ENCODE measurements at places on chromosomes 11 and 22.

DNA sequence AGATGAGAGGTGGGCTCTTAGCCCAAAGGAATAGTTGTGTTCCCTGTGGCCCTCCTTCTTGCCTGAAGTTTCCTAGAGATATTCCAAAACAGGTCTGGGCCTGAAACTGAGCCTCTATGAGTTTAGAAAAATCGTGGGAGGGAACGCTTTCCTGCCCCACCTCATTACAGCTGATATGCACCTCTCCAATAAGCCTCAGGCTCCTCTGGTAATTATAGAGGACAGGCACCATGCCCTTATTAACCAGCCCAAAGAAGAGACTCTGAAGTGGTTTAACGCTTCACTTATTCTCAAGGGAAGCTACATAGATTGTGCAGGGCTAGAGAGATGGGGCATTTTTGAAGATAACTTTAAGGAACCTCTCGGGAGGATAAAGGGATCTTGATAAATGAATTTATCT lies 3.4 kb upstream of the MPZL2 start:
- H3K36me3 ChIP-seq: peaks cover 5% of the 10 kb centered on the region
- no peaks in the 10 kb centered on the region for H3K27me3 ChIP-seq
- no peak overlapping the region for H3K4me3 ChIP-seq
- no peak for DNase-seq

- H3K36me3 ChIP-seq: no peaks in the 10 kb centered on the region
- no peak for DNase-seq
- no peak overlapping the region for H3K27ac ChIP-seq
- no peaks in the 10 kb centered on the region for H3K27me3 ChIP-seq
- no peak overlapping the region for H3K4me3 ChIP-seq
- H3K4me1 ChIP-seq: no peaks in the 10 kb centered on the region
Measured at GRCh38 chr11:113436672-113437252, 38.4 kb downstream of the DRD2 start.

DNA sequence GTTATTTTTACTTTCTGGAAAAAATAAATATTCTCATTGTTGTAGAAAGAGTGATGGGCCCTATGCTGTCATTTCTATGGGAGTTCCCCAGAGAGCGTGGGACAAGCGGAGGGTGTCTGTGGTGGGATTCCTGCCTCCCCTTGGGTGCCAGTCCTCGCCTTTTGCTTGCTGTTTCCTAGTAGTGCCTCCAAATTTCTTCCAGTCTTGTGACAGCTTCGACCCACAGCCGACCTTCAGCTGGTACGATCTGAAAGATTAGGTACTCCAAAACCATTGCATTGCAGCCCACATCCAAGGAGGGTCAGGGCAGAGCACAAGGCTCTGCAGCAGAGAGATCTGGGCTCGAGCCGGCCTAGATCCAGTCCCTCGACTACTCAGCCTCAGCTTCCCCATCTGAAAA lies 58.9 kb upstream of the EMID1 start:
- no peaks in the 10 kb centered on the region for H3K27me3 ChIP-seq
- H3K27ac ChIP-seq: no peak overlapping the region
- H3K4me3 ChIP-seq: no peak overlapping the region

DNA sequence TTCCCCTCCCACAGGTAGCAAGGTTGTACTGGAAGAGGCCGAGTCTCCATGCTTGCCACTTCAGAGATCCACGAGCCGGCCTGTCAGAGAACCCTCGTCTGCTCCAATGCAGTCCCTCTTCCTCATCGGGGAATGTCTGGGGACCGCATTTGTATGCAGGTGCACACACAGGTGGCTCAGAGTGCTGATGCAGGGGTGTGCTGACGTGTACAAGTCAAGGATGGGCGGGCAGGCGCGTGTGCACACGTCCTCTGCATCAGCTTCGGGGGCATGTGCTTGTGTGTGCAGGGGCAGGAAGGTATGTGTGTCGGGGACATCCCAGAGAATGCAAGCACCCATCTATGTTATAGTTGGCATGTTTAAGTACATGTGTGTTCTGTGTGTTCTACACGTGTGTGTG lies 49.4 kb downstream of the ELFN2 start:
- H3K27me3 ChIP-seq: no peaks in the 10 kb centered on the region
- no peak overlapping the region for H3K27ac ChIP-seq
- no peaks in the 10 kb centered on the region for H3K36me3 ChIP-seq
- no peak overlapping the region for H3K4me3 ChIP-seq
- no peaks in the 10 kb centered on the region for H3K4me1 ChIP-seq
- DNase-seq: no peak

GRCh38 chr22:17100621-17101020 lies 15.8 kb downstream of the IL17RA start:
- H3K27ac ChIP-seq: no peak overlapping the region
- no peaks in the 10 kb centered on the region for H3K4me1 ChIP-seq
- H3K36me3 ChIP-seq: peaks cover 49% of the 10 kb centered on the region
- H3K27me3 ChIP-seq: no peaks in the 10 kb centered on the region

- H3K36me3 ChIP-seq: no peaks in the 10 kb centered on the region
- no peaks in the 10 kb centered on the region for H3K27me3 ChIP-seq
- no peak overlapping the region for H3K4me3 ChIP-seq
Measured at GRCh38 chr11:85232559-85232958, 394.6 kb downstream of the DLG2 start.

GRCh38 chr22:27292542-27293299 lies 508.8 kb downstream of the MN1 start:
- H3K4me1 ChIP-seq: no peaks in the 10 kb centered on the region
- peaks cover 16% of the 10 kb centered on the region for H3K27me3 ChIP-seq
- no peak overlapping the region for H3K4me3 ChIP-seq
- no peak overlapping the region for H3K27ac ChIP-seq

GRCh38 chr11:16184588-16184987 lies 171.8 kb downstream of the SOX6 start:
- no peaks in the 10 kb centered on the region for H3K36me3 ChIP-seq
- DNase-seq: no peak
- no peak overlapping the region for H3K4me3 ChIP-seq
- no peaks in the 10 kb centered on the region for H3K4me1 ChIP-seq
- no peak overlapping the region for H3K27ac ChIP-seq

DNA sequence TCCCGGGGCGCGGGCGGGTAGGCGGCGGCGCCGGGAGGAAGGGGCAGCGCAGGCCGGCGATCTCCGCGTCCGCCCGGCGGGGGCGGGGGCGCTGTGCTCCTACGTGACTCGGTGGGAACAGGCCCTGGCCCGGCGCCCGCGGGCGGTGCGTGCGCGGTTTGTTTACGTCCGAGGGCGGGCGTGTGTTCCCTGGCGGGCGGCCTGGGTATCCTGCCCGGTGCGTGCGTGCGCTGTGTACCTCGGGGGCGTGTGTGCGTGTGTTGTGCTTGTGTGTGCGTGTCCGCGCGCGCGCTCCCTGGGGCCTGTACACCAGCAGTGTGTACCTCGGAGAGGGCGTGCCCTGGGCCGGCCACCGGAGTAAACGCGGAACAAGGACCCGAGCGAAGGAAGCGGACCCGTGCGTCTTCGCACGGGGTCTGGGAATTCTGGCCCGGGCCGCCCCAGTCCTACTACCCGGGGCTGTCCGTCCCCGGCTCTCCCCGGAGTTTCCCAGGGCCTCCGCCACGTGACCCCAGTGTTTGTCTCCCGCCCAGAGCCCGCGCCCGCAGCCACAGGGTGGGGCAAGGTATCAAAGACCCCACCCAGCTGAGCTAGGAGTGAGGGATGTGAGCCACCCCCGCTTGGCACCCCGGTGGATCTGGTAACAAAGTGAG lies 769 bp downstream of the MAFF start:
- no peak for DNase-seq
- H3K4me1 ChIP-seq: peaks cover 7% of the 10 kb centered on the region
- H3K27me3 ChIP-seq: no peaks in the 10 kb centered on the region
- H3K4me3 ChIP-seq: peak overlapping the region; percentile 71

GRCh38 chr22:22027955-22028354 lies 45.4 kb upstream of the TOP3B start:
- no peak overlapping the region for H3K4me3 ChIP-seq
- H3K4me1 ChIP-seq: no peaks in the 10 kb centered on the region
- no peak for DNase-seq
- no peak overlapping the region for H3K27ac ChIP-seq
- H3K27me3 ChIP-seq: no peaks in the 10 kb centered on the region

DNA sequence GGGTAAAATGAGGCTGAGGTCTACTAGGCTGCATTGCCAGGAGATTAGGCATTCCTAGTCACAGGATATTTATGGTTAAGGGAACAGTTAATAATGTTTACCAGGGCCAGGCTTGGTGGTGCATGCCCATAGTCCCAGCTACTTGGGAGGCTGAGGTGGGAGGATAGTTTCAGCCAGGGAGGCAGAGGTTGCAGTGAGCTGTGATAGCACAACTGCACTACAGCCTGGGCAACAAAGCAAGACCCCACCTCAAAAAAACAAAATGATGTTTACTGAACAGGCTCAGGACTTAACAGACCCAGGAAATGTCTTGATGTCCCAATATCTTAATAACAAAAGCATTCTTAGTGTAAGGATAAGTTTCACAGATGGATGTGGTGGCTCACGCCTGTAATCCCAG lies 2.8 kb upstream of the MRPL16 start:
- no peak overlapping the region for H3K27ac ChIP-seq
- no peak for DNase-seq
- peaks cover 9% of the 10 kb centered on the region for H3K4me1 ChIP-seq
- no peaks in the 10 kb centered on the region for H3K27me3 ChIP-seq
- H3K4me3 ChIP-seq: no peak overlapping the region

DNA sequence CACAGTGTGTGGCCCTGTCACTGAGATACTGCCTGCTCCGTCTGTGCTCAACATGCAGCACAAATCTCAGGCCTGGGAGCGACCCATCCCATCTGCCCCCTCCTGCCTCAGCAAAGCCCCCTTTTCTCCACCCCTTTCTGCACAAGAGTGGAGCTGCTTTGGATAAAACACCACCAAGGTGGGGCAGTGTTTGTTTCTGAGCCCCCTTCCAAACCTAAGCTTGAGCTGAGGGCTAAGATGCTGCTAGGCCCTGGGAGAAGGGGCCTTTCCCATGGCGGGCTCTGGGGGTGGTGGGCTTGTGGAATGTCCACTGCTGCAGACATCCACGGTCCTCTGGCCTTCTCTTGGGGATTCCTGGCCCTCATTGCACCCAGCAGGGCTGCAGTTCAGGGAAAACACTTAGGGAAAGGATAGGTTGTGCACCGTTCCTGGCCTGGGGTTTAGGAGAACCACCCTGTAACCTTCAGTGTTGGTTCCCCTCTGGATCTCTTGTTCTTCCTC lies 594.1 kb downstream of the TBC1D22A start:
- no peak overlapping the region for H3K4me3 ChIP-seq

GRCh38 chr11:46616551-46617133 lies 385 bp downstream of the HARBI1 start:
- DNase-seq: no peak
- peaks cover 16% of the 10 kb centered on the region for H3K36me3 ChIP-seq
- H3K4me1 ChIP-seq: peaks cover 10% of the 10 kb centered on the region

DNA sequence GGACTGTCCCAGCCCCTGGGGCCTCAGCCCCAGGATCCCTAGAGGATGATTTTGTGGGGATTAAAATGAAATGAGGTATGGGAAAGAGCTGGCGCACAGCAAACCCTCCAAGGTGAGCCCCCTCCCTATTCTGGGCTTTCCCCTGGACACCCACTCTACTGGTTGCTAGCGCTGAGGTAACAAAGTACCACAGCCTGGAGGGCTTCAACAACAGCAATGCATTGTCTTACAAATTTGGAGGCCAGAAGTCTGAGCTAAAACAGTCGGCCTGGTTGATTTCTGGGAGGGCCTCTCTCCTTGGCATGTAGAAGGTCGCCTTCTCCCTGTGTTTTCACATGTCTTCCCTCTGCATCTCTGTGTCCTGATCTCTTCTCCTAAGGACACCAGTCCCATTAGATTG lies 913.6 kb downstream of the NTM start:
- no peaks in the 10 kb centered on the region for H3K4me1 ChIP-seq
- H3K36me3 ChIP-seq: no peaks in the 10 kb centered on the region
- no peak for DNase-seq
- no peak overlapping the region for H3K27ac ChIP-seq
- H3K27me3 ChIP-seq: no peaks in the 10 kb centered on the region

DNA sequence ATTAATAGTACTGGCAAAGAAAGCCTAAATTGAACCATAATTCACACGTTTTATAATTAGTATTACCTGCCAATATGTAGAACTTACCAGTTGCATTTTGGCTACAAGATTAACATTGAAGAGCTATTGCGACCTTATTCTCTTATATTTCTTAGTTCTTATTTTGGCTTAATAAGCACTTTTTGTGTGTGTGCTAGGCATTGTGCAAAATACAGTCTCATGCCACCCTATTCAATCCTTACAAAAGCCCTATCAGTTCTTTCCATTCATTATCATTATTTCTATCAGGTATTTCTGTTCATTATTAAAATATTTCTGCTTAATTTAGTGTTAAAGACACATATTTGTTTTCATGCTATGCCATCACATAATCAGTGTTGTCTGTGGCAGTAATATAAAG lies 41.2 kb downstream of the MAML2 start:
- no peak overlapping the region for H3K4me3 ChIP-seq
- H3K4me1 ChIP-seq: peaks cover 44% of the 10 kb centered on the region
- no peak for DNase-seq
- peak overlapping the region; percentile 83 for H3K27ac ChIP-seq
- no peaks in the 10 kb centered on the region for H3K36me3 ChIP-seq

Measured in RWPE2 (cell line).